ENCODE measurements at places on chromosomes 6 and 20.

- no peak for DNase-seq
Measured at GRCh38 chr6:108838101-108838717, 10.0 kb upstream of the ARMC2 start.

GRCh38 chr20:62745952-62746288 is 37.3 kb downstream of the NTSR1 start:
- DNase-seq: no peak

DNA sequence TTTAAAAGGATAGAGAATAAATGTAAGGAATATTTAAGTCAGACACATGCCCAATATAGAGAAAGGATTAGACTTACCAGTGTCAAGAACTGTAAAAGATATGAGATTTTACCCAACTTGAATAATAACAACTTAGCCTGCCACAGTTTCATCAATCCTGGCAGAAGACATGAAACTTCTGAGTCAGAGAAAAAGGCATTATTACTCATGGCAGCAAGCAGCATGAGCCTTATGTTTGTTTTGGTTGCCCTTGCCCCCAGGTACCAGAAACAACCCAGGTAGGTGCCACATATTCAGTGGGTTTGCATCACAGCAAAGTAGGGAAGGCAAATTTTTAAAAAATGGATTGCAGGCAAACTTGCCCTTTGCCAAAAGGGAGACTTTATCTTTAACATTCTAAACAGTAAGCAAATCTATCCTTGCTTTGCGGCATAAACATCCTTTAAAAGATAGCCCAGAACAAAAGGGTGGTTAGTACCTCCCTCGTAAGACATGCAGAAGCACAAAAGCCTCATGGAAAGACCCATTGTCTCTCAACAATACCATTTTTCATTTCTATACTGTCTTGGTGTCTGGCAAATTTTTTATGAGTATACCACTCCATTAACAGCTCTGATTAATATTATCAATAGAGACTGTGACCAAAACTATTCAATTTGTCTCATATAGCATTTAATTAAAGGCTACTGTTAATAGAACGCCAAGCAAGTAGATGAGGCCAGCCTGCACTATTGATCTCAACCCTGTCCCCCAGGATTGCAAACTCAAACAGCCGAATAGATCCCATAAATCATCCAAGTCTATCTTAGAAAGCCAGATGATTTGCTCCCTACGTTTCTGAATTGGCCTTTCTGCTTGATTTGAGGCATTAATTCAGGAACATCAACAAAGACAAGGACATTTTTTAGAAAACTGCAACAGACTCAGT is 185.1 kb downstream of the COL19A1 start:
- DNase-seq: no peak

- no peak for DNase-seq
Measured at GRCh38 chr20:59025511-59025910, 6.3 kb downstream of the TUBB1 start.

- DNase-seq: no peak
Measured at GRCh38 chr6:170076466-170077165, 214.3 kb downstream of the DLL1 start.

- DNase-seq: no peak
Measured at GRCh38 chr6:107658920-107659865, 164.9 kb downstream of the SCML4 start.

GRCh38 chr6:168448243-168448855 is 7.4 kb downstream of the SMOC2 start:
- no peak for DNase-seq

DNA sequence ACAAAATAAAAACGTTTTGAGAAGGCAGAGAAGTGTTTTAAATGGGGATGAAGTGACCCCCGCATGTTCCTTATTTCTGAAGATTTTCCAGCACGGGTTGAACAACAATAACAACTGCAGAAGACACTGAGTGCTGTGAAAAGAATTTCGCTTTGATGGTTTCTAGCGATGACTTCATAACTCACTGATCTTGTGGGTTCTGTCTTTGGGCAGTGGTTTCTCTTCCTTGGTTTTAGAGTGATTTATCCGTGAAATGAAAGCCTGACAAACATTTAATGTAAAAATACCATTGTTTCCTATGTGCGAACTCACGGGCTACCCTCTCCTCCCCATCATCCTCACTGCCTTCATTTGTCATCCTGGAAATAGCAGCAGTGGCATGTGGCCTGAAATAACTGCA is 793.9 kb downstream of the QKI start:
- no peak for DNase-seq

GRCh38 chr6:139277161-139277560 is 14.6 kb downstream of the TXLNB start:
- no peak for DNase-seq

DNA sequence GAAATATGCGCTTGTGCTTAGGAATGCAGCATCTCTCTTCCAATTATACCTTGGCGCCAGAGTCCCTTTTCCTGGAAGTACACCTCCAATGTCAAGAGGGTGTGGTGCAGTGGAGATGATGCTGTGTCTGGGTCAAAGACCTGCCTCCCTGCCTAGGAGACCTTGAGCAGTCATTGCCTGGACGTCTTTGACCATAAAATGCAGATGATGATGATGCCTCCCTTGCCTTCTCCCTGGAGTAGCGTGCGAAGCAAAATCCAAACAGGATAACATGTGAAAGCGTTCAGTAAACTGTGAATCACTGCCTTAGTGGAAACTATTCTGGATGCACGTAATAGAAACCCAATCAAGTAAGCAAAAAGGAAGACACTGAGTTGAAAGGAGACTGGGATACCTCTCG is 97.4 kb upstream of the ARMC2 start:
- no peak for DNase-seq

DNA sequence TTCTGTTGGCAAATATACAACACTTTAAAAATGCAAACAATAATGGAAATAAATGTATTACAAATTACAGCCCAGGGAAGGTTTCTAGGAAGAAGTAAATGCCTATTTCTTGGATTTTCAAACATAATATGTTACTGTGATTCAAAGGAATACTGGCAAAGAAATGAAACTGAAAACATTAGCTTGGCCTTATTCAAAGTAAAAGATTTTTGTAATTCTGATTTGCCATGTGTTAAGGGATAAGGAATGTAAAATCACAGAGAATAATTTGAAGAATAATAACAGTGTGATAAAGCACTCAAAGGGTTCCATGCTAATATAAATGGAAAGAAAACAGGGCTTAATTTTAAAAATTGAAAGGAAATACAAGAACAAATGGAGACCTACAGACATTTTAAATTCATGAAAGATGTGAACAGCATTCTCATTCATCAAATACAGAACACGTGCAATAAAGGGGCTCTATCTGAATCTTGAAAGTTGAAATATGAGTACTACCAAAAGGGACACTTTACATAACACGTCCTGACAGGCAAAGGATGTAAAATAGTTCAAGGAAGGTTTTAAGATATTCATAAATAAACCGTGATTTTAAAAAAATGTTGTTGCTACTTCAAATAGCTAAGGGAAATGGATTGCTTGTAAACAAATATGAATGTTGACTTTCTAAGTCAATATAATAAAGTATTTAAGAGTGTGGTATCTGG is 138.1 kb downstream of the RFPL4B start:
- no peak for DNase-seq

DNA sequence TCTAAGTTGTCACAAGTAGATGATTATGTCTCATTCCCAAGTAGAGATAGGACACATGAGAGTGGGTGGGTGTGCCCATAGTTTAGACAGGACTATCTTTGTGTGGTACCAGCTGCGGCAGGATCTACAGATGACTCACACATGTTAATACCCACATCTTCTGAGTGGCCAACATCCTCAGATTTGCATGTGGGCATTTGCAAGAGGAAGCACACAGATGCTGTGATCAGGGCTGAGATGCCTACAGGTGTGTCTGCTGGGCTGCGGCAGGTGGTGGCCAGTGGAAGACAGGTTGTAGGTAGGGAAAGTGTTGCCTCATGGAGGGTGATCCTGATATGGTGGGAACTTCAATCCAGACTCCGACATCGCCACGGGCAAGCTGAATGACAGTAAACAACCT is 50.8 kb downstream of the UTRN start:
- peak; percentile 62 for DNase-seq

DNA sequence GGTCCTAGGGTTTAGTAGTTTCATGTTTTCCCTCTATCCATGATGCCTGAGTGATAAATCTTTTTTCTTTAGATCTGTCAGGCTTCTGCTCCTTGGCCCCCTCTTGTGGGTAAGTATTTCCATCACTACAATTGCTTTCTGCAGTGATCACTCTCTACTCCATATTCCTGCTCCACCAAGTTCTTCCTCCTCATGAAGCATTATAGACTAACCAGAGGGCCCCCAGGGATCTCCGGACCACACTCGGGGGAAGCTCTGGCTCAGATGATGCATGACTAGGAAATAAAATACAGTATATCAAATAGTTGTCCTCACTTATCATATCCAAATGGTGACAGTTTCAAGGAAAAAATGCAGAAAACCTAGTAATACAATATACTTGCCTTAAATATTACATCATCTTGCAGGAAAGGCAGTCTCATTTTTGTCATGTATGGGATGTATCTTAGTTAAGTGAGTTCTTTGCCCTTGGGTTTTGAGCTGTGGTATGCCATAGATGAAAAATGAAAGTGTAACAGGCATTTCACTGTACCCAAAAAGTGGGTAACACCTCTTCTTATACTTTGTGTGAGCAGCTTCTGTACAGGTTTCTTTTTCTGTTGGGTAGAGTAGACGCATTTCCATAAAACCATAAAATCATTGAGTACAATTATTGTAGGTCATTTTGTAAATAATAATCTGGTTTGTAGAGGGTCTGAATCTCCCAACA is 200.9 kb upstream of the EYA4 start:
- no peak for DNase-seq

DNA sequence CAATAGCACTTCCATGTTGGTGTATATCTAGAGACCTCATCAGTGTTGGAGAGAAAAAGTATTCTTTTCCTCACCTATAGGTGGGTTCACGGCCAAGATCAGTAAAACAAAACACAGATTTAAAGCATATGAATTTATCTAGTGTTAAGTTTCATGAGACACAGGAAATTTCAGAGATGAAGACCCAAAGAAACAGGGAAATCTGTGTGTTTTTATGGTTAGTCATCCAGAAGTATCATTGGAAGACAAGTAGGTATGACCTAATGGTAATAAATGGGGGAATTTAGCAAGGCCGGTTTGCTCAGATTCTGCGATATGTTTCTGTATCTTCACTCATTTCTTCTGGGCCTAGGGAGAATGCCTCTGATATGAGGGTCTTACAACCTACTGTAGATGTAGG is 419.6 kb upstream of the MARCKS start:
- DNase-seq: no peak

DNA sequence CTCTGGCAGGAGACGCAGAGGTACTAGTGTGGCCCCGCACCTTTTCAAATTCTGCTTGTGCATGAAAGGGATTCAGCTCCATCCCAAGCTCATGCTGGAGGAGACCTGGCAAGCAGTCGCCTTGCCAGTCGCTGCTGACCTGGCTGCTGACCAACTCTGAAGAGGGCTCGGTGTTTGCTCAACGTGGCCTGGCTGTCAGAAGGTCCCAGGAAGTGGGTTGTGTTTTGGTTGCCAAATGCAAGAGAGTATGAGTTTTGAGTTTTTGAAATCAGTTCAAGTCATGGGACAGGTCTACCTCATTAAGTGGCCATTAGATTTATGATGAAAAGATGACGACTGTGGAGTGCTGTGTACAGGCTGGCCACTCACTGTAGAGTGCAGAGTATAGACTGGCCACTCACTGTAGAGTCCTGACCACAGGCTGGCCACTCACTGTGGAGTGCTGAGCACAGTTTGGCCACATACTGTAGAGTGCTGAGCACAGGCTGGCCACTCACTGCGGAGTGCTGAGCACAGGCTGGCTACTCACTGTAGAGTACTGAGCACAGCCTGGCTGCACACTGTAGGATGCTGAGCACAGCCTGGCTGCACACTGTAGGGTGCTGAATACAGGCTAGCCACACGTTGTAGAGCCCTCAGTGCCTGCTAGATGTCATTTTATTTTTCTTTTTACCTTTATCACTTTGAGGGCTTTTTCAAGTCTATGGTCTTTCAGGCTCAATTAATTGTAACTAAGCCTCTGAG is 193.9 kb downstream of the ZNF217 start:
- DNase-seq: no peak

- DNase-seq: peak; percentile 33
Measured at GRCh38 chr20:59014680-59015389, 4.4 kb upstream of the TUBB1 start.

- DNase-seq: no peak
Measured at GRCh38 chr6:121994919-121995318, 404.5 kb upstream of the HSF2 start.

DNA sequence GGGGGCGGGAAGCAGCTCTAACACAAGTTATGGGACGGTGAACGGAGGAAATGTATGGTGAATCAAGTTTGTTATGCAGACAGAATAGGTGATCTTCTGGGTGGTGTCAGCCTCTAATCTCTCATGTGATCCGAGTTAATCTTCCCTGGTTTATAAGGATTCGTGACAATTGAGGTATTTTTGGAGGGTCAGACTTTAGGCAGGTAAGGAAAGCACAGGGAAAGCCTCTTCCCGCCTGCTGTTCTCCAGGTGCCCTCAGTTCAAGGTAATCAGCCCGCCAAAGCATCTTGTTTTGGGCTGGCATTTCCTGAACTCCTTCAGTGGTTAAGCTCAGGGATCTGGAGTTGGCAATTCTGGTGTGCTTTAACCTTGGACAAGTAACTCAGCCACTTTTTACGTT is 1.2 kb downstream of the CSTF1 start:
- no peak for DNase-seq

- no peak for DNase-seq
Measured at GRCh38 chr6:137949686-137950390, 82.8 kb downstream of the TNFAIP3 start.

DNA sequence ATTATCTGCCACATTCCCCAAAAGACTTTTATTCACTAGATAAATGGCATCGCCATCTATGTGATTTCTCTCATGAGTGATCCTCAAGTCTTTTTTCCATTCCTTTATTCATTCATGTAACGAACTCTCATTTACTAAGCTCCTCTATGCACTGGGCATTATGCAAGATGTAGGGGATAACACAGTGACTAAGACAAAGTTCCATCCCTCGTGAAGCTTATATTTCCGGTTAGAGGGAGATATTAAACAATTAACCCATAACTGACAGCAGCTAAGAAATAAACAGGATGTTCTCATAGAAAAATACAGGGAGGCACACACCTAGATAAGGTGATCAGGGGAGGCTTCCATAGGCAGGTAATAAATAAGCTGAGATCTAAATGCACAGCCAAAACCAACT is 17.2 kb upstream of the PREX1 start:
- no peak for DNase-seq

DNA sequence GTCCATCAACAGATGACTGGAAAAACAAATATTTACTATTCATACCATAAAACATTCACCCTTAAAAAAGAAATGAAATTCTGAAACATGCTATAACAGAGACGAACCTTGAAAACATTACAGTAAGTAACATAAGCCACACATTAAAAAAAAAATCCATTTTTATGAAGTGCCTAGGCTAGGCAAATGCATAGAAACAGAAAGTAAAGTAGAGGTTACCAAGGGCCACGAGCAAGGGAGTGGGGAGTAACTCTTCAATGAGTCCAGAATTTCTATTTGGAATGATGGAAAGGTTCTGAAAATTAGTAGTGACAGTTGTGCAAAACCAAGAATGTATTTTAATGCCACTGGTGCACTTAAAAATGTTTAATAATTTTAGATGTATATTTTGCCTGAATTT is 47.7 kb downstream of the STAU1 start:
- DNase-seq: no peak

- no peak for DNase-seq
Measured at GRCh38 chr20:54133434-54134427, 40.1 kb downstream of the CYP24A1 start.

- DNase-seq: peak; percentile 35
Measured at GRCh38 chr6:169839898-169840631, 88.6 kb downstream of the ERMARD start.

GRCh38 chr6:118618676-118619377 is 32.6 kb downstream of the CEP85L start:
- peak; percentile 65 for DNase-seq

- no peak for DNase-seq
Measured at GRCh38 chr6:16205377-16206144, 32.8 kb upstream of the GMPR start.
